ENCODE measurements at places on chromosomes 4 and X. TPM values are rescaled to one million over a fixed set of nuclear protein-coding genes. Genes with fewer than 3 reads are reported as not detected.

Gene SULT1B1
- total RNA-seq = 0.24 TPM

Gene USP17L12
- total RNA-seq = not detected

GRCh38 chrX:24145303-24146186 lies 4.0 kb upstream of the ZFX start:
- H3K4me3 ChIP-seq = peak overlapping the region; percentile 48
- H3K27me3 ChIP-seq = no peaks in the 10 kb centered on the region
- H3K4me1 ChIP-seq = peaks cover 54% of the 10 kb centered on the region
- H3K36me3 ChIP-seq = no peaks in the 10 kb centered on the region

DNA sequence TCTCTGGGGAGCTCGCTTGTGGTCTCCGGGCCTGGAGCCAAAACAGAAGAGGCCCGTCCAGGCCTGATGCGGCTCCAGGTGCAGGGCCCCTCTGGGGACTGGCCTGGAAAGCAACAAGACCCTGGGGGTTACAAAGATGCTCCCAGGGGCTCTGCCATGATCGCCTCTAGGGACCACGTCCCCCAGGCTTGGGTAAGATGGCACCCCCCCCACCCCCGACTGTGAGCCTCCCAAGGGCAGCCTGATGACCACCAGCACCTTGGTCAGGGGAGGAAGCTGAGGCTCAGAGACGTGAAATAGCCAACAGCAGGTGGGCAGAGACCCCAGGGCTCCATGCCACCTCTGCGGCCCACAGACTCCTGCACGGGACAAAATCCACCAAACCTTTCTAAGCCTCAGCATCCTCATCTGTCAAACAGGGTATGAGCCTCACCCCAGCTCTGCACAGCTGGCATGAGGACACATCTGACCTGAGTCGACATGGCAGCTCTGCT lies 25.4 kb downstream of the C4orf50 start:
- no peak overlapping the region for H3K27ac ChIP-seq
- H3K4me1 ChIP-seq = no peaks in the 10 kb centered on the region
- H3K4me3 ChIP-seq = no peak overlapping the region
- no peak for DNase-seq
- no peaks in the 10 kb centered on the region for H3K36me3 ChIP-seq

GRCh38 chr4:158778156-158778711 lies 9.4 kb downstream of the FNIP2 start:
- no peaks in the 10 kb centered on the region for H3K4me1 ChIP-seq
- no peaks in the 10 kb centered on the region for H3K36me3 ChIP-seq
- H3K27ac ChIP-seq = no peak overlapping the region
- no peak for DNase-seq

- no peak overlapping the region for H3K4me3 ChIP-seq
- H3K27me3 ChIP-seq = no peaks in the 10 kb centered on the region
- no peaks in the 10 kb centered on the region for H3K4me1 ChIP-seq
- H3K27ac ChIP-seq = no peak overlapping the region
- no peaks in the 10 kb centered on the region for H3K36me3 ChIP-seq
- no peak for DNase-seq
These were observed 37.4 kb downstream of the CYTL1 start for GRCh38 chr4:4981827-4982226.

- H3K27me3 ChIP-seq = no peaks in the 10 kb centered on the region
- peaks cover 23% of the 10 kb centered on the region for H3K4me1 ChIP-seq
- peak; percentile 40 for DNase-seq
- H3K4me3 ChIP-seq = no peak overlapping the region
These were observed 4.0 kb downstream of the PRPS1 start for GRCh38 chrX:107632346-107632745.

DNA sequence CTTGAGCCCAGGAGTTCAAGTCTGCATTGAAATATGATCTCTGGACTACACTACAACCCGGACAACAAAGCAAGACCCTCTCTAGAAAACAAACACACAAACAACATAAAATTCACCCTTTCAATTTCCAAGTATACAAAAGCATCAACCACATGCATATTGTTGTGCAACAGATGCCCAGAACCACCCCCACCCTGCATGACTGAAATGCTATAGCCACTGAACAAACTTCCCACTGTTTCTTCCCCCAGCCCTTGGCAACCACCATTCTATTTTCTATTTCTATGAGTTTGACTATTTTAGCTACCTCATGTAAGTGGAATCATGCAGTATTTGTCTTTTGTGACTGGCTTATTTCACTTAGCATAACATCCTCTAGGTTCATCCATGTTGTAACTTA lies 14.2 kb upstream of the C4orf51 start:
- H3K4me1 ChIP-seq = no peaks in the 10 kb centered on the region
- no peaks in the 10 kb centered on the region for H3K36me3 ChIP-seq
- no peak overlapping the region for H3K27ac ChIP-seq
- no peaks in the 10 kb centered on the region for H3K27me3 ChIP-seq
- DNase-seq = no peak
- H3K4me3 ChIP-seq = no peak overlapping the region

DNA sequence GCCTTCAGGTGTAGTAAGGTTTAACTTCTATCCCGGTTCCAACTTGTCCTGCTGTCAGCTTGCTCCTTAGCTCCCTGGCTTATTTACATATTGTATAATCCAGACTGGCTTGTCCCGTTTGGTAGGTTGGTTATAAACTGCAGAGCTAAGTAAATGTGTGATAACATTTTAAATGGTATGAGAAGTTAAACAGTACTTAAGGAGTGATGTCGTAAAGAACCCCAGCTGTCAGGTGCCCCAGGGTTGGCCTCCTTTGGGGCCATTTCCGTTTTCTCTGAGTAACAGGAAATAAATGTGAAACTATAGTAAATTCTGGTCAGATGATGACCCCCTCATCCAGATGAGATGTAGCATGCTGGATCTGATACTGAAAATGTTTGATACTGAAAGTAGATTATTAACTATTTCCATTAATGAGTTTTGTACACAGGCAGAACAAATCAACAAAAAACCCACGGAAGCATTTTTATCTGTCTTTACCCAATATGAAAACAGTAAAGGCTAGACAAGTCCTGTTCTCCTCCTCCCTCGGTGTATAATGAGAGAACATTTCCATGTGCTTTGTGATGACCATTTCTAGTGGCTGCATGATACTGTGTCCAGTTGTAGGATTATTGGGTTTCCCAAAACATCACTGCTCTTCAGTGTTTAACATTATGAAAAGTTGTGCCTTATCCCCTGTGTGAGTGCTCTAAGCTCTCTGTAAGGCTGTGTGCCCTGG lies 22.4 kb downstream of the GAB1 start:
- peaks cover 54% of the 10 kb centered on the region for H3K4me1 ChIP-seq
- peak overlapping the region; percentile 87 for H3K27ac ChIP-seq
- DNase-seq = peak; percentile 56
- H3K27me3 ChIP-seq = no peaks in the 10 kb centered on the region
- no peaks in the 10 kb centered on the region for H3K36me3 ChIP-seq
- no peak overlapping the region for H3K4me3 ChIP-seq

GRCh38 chr4:147782087-147782781 lies 50.3 kb downstream of the ARHGAP10 start:
- no peaks in the 10 kb centered on the region for H3K27me3 ChIP-seq
- H3K4me1 ChIP-seq = peaks cover 49% of the 10 kb centered on the region
- peak overlapping the region; percentile 26 for H3K4me3 ChIP-seq
- peak overlapping the region; percentile 63 for H3K27ac ChIP-seq

GRCh38 chr4:20944451-20944850 lies 244.2 kb downstream of the PACRGL start:
- no peak overlapping the region for H3K4me3 ChIP-seq
- DNase-seq = no peak
- no peaks in the 10 kb centered on the region for H3K4me1 ChIP-seq
- no peak overlapping the region for H3K27ac ChIP-seq
- no peaks in the 10 kb centered on the region for H3K27me3 ChIP-seq

- no peaks in the 10 kb centered on the region for H3K4me1 ChIP-seq
- H3K36me3 ChIP-seq = no peaks in the 10 kb centered on the region
- H3K27ac ChIP-seq = no peak overlapping the region
These were observed 158.1 kb downstream of the MGST2 start for GRCh38 chr4:139823746-139824145.

DNA sequence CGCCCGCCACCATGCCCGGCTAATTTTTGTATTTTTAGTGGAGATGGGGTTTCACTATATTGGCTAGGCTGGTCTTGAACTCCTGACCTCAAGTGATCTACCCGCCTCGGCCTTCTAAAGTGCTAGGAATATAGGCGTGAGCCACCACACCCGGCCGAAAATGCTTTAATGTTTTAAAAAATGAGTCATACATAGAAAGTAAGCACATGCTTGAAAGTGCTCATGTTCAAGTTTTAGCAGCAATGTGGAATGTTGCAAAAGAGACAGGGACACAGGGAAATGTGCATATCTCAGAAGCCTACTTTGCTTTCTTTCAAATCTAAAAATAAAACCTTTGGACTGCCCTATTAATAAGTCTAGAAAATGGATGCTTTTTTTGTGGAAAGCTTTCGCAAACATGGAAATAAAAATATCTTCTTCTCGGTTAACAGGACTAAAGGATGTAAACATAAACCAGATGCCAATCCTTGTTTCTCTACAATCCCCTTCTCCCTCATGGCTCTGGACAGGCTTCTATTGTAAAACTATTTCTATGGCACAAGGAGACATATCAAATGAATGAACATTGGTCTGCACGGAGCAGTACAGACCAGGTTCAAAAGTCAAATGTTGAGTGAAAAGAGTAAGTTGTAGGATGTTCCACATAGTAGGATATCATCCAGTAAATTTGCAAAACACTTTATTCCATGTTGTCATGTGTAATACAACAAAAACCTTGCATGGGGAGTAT lies 15.0 kb downstream of the MECP2 start:
- peak; percentile 49 for DNase-seq
- no peak overlapping the region for H3K4me3 ChIP-seq
- H3K27ac ChIP-seq = no peak overlapping the region
- 0 out of 2 replicates have a peak, but pooled peaks cover 9% of the 10 kb centered on the region for H3K4me1 ChIP-seq
- no peaks in the 10 kb centered on the region for H3K36me3 ChIP-seq
- no peaks in the 10 kb centered on the region for H3K27me3 ChIP-seq

GRCh38 chrX:40158036-40158706 lies 60.4 kb upstream of the BCOR start:
- H3K27ac ChIP-seq = no peak overlapping the region
- no peaks in the 10 kb centered on the region for H3K4me1 ChIP-seq
- no peaks in the 10 kb centered on the region for H3K36me3 ChIP-seq
- DNase-seq = no peak
- peak overlapping the region; percentile 53 for H3K4me3 ChIP-seq

DNA sequence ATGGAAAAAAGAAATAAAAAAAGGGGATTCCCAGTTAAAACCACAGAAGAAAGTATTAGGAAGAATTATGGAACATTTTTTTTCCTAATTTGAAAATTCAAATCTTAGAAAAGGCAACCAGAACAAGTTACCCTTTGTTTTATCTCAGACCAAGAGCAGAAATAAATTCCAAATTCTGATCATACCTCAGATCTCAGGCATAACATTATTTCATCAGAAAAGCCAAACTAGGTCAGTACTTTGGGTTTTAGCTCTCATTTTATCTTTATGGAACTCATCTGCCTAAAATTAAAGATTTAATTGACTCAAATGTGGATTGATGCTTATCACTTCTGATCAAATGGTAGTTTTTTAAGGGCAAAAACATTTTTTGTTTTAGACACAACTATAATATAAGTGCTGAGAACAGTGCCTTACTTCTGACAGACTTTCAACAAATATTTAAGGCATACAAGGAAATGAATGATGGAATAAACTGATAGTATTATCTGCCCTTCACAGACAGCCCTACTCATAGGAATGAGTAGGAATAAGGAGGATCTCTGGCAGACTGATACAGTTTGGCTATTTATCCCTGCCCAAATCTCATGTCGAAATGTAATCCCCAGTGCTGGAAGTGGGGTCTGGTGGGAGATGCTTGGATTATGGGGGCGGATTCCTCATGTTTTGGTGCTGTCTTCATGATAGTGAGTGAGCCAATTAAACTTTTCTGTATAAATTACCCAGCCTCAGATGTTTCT lies 245.3 kb upstream of the PITX2 start:
- H3K4me3 ChIP-seq = no peak overlapping the region
- H3K27ac ChIP-seq = no peak overlapping the region
- DNase-seq = no peak
- no peaks in the 10 kb centered on the region for H3K36me3 ChIP-seq
- no peaks in the 10 kb centered on the region for H3K4me1 ChIP-seq

GRCh38 chrX:65688403-65688871 lies 21.0 kb downstream of the MSN start:
- no peak for DNase-seq
- peaks cover 17% of the 10 kb centered on the region for H3K4me1 ChIP-seq
- no peaks in the 10 kb centered on the region for H3K27me3 ChIP-seq

GRCh38 chrX:16202943-16203342 lies 35.7 kb downstream of the MAGEB17 start:
- no peaks in the 10 kb centered on the region for H3K36me3 ChIP-seq
- H3K27ac ChIP-seq = no peak overlapping the region
- no peak for DNase-seq

GRCh38 chrX:18793601-18794089 lies 86.2 kb downstream of the PPEF1 start:
- no peaks in the 10 kb centered on the region for H3K36me3 ChIP-seq
- H3K27me3 ChIP-seq = no peaks in the 10 kb centered on the region
- no peak overlapping the region for H3K27ac ChIP-seq
- no peaks in the 10 kb centered on the region for H3K4me1 ChIP-seq
- H3K4me3 ChIP-seq = no peak overlapping the region
